Caco-2 (cell line): ENCODE measurements at places on chromosomes 6 and 20.

DNA sequence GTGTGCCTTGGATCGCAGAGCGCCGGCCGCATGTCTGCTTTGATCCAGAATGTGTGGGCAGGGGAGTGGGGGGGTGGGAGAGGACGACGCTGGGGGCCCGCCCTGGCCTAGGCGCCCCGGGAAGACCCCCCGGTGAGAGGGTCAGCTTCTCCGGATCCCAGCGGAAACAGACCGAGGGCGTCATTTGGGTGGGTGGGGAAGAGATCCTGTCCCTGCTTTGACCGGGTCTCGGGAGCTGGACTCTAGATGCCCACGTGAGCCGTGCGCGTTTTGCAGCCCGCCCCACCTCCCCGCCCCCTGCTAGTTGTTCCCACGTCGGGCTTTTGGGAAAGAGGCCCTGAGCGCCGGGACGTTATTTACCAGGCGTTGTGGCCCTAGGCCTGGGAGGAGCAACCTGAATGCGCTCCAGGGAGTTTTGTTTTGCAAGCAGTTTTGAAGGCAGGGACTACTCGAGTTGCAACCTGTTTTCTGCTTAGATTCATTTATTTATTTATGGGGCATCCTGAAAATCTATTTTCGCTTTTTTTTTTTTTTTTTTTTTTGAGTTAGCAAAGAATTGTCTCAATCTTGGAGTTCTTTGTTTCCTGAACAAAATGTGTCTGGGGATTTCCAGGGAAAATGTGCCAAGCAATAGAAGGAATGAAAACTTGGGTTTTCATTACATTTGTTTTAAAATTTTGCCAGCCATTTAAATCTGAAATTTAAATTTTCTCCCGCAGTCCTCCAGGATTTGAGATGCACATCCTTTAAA is 1.6 kb downstream of the DSP start:
- peak; percentile 88 for DNase-seq

DNA sequence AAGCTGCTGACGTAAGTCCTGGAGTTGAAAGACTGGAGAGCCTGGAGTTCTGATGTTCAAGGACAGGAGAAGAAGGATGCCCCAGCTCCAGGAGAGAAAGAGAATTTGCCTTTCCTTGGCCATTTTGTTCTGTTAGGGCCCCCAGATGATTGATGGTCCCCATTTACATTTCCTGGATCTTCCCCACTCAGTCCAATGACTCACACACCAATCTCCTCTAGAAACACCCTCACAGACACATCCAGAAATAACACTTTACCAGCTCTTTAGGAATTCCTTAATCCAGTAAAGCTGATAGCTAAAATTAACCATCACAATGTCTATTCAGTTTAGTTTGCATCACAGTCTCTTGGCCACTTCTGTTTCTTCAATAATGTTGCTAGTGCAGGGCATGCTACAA is 260.2 kb upstream of the IRAK1BP1 start:
- DNase-seq, result no peak

DNA sequence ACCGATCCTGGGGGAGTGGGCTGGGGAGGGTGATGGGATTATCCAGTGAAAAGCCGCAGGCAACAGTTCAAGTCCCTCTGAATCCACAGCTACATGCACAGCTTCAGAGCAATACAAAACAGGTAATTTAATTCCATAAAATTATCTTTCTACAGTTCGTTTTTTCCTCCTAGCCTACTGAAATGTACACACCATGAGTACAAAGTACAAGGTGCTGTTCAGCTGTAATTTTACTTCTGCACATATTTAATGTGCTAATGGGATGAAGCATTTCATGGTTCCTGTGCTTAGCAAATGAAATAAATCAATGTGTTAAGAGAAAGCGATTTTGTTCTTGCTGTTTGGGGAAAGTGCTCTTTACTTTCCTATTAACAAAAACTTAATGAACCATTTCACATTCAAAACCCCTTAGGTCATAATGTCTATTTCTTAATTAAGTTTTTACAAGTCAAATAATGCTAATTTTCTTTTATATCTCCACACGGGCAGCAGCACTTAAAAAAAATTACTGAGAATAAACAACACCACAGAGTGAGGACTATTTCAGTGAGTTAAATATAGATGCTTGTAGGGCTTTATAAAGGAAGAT is 71.8 kb downstream of the INSM1 start:
- no peak for DNase-seq

GRCh38 chr6:156809034-156809433 is 31.9 kb downstream of the ARID1B start:
- no peak for DNase-seq

GRCh38 chr6:19791267-19791666 is 45.9 kb upstream of the ID4 start:
- DNase-seq, result no peak

DNA sequence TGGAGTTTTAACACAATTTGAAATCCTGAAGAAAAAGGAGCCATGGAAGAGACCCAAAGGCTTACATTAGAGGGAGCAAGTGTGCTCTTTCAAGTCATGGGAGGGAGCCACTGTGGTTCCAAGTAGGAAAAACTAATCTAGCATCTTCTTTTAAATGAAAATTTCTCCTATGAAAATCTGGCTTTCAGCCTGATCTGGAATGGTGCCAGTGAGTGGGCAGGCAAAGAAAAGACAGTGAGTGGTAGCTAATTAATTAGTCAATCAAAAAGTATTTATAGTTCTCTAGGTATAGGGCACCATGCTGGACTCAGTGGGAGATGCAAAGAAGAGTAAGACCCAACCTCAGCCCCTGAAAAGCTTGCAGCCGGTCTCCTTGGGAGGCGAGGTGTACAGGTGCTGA is 21.9 kb downstream of the CAP2 start:
- no peak for DNase-seq

GRCh38 chr6:897528-898207 is 204.7 kb upstream of the EXOC2 start:
- DNase-seq, result no peak

GRCh38 chr20:3068075-3068474 is 3.3 kb upstream of the OXT start:
- no peak for DNase-seq

- no peak for DNase-seq
Measured at GRCh38 chr20:34403063-34403827, 40.2 kb downstream of the ITCH start.

- no peak for DNase-seq
Measured at GRCh38 chr6:159061805-159062563, 17.2 kb upstream of the TAGAP start.

GRCh38 chr6:157024745-157025144 is 247.6 kb downstream of the ARID1B start:
- no peak for DNase-seq

DNA sequence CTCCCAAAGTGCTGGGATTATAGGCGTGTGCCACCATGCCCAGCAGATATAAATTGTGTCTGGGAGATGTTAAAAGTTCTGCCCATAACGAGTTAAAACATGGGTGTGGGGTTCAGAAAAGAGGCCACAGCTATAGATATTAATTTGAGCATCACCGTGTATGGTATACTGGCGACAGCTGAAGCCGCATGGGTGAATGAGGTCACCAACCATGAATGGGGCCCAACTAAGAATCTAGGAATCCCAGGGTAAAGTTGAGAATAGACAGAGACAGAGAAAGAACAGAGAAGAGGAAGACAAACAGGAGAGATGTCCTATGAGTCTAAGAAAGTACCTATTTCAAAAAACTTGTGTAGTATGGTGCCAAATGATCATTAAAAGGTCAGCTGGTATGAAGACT is 50.9 kb downstream of the ILRUN start:
- no peak for DNase-seq

DNA sequence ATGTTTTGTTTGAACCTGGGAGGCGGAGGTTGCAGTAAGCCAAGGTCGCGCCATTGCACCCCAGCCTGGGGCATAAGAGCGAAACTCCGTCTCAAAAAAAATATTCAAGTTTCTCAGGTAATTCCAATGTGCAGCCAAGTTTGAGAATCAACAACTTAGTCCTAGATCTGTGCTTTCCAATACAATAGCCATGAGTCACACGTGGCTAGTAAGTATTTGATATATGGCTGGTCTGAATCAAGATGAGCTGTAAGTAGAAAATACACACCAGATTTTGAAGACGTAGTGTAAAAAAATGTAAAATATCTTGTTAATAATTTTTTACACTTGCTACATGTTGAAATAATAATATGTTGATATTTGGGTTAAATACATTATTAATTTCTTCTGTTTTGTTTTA is 35.0 kb upstream of the BTBD3 start:
- DNase-seq, result no peak

- no peak for DNase-seq
Measured at GRCh38 chr6:129771678-129772077, 61.7 kb upstream of the ARHGAP18 start.

- DNase-seq, result no peak
Measured at GRCh38 chr6:81909981-81910900, 157.8 kb upstream of the TENT5A start.

DNA sequence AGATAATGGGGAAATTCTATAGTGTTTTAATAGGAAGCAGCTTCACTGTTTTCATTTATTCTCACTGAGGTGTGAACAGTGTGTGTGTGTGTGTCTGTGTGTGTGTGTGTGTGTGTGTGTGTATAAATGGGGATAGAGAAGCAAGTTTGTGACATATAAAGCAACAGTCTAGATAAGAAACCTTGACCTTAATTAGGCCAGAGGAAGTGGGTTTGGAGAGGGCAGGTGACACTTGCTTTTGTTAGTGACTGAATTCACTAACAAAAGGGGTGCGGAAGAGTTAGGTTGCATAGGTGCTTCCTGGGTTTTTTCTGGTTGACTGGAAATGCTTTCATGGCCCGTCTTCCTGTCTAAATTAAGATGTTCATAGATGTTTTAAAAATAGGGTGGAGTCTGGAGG is 515.7 kb upstream of the FLRT3 start:
- DNase-seq, result no peak

GRCh38 chr20:43825581-43825980 is 89.1 kb upstream of the TOX2 start:
- no peak for DNase-seq

DNA sequence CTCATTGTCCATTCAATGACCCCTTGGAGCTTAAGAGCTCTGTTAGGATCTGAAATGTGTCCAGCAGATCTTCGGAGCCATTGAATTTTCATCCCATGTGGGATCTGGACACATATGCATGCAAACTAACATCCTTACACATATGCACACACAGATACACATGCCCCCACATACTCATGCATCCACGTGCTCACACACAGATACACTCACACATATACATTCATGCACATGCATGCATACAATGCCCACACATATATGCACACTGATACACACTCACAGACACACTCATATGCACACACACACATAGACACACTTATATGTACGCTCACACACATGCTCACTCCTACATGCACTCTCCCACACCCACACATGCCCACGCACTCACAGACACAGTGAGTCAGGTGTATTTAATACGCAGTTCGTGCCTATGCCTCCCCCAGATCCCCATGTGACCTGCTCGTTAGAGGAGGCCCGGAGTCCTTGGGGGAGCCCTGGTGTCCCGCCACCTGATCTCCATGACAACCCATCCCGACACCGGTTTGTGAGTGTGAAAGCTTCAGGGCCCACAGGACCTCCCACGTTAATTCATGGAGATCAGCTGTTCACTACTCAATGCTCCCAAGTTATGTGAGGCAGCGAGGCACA is 121.9 kb upstream of the SULF2 start:
- peak; percentile 38 for DNase-seq

DNA sequence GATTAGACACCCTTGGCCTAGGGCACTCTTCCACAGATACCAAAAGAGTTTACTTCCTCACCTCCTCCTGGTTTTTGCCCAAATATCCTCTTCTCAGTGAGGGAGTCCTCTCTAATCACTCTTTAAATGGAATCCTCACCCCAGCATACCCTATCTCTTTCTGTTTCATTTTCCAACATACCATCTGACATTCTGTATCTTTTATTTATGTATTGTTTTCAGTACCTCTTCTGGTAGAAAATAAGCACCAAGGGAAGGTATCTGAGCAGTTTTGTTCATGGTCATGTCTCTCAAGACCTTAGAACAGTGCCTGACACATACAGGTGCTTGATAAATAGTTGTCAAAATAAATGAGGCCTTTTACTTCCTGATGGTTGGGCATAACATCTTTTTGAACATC is 55.1 kb downstream of the KIAA0408 start:
- DNase-seq, result no peak

DNA sequence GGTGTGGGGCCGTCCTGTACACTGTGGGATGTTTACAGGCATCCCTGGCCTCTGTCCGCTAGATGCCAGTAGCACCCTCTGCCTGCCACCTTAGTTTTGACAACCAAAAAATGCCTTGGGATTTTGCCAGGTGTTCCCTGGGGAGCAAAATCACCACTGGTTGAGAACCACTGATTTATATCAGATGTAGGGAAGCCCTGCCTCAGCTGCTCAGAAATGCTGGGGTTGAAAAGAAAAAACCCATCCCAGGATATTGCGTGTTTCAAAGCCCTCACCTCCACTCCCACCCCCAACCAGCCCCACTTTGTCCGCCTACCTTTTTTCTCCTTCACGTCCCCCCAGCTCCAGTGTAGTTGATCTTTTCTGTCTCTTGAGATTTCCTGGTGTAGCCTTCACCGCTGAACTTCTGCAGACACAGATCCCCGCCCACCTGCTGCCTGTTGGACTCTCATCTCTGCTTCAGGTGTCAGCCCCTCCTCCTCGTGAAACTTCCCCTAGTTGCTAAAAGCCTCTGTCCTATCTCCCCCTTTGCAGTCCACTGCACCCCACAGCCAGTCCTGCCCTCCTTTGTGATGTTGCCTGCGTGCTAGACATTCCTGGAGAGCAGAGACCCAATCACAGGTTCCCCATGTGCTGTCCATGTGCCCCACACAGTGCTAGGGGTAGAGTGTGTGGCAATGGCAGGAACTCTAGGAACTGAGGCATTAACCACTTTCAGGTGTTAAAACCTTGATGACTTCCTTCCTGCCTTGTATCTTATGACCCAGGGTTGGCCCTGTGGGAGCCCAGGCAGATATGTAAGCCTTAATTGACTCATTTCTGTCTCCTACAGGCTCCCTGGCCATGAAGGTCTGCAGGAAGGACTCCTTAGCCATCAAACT is 98.9 kb downstream of the TBC1D7 start:
- peak; percentile 31 for DNase-seq

DNA sequence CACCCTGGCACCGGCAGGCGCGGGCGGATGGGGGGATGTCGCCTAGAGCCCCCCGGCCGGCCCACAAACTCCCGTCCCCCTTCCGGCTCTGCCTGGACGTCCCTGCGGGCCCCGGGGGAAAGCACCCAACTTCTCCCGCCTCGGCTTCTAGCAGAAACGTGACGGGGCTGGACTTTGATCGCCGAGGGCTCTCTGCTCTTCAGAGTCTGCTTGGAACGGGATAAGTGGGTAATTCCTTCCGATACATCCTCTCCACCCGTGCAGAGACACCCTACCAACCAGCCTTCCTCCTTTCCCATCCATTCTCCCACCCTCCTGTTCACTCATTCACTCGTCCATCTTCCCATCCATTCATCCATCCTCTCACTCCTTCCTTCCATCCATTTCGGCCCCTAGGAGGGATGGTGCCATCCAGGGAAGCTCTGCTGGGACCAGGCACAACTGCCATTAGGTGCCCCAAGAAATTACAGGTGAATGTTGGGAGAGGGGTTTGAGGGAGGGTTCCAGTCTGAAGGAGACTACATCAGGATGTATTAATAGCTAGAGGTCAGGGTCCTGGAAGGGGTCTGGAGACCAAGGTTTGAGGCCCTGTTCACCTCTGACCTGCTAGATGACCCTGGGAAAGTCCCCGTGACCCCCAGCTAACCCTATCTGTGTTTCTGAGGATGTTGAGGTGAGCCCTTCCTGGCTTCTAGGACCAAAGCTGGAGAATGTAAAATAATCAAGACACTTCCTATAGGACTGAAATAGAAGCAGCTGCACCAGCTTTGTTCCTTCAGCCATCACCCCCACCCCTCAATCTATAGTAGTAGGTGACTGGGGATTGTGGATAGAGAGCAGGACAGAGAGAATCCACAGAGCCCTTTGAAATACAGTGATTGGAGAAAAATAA is 538 bp downstream of the TTLL9 start:
- peak; percentile 70 for DNase-seq

GRCh38 chr20:45863543-45864470 is 6.4 kb downstream of the ZSWIM3 start:
- DNase-seq, result no peak
